Left hindlimb (tissue), 1 donor: ENCODE measurements at places on chromosomes 7 and 10.

DNA sequence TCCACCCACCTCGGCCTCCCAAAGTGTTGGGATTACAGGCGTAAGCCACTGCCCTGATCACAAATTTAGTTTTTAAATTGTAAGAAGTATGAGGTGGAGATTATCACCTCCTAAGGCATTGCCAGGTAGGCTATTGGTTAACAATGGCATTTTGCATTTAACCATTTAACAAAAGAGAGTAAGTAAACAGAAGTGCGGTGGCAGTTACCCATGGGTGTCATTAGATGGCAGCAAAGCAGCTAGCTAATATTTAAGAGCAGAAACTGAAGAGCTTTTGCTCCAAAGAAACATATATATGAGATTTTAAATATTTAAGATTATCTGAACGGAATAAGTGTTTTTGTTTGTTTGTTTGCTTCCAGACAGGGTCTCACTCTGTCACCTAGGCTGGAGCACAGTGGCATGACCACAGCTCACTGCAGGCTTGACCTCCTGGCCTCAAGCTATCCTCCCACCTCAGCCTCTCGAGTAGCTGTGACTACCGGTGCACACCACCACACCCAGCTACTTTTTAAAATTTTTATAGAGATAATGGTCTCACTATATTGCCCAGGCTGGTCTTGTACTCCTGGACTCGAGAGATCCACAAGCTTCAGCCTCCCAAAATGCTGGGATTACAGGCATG, 325.5 kb upstream of the C7orf33 start:
- DNase-seq: no peak

GRCh38 chr10:71389768-71390460, 6.8 kb upstream of the CDH23 start:
- no peak for DNase-seq

GRCh38 chr10:114879541-114880158, 58.1 kb downstream of the FHIP2A start:
- DNase-seq: peak; percentile 36

DNA sequence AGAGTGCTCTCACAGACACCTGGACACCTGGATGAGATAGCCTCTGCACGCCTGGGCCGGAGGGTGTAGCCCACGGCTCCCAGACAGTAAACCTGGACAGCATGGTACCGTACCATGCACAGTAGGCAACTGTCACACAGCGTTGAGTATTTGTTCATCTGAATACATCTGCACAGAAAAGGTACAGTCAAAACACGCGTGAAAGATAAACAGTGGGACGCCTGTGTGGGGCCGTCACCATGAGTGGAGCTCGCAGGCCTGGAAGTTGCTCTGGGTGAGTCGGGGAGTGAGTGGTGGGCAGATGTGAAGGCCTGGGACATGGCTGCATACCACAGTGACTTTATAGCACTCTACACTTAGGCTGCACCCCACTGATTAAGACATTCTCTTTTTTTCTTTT, 280.0 kb upstream of the SHH start:
- no peak for DNase-seq

- DNase-seq: no peak
Measured at GRCh38 chr10:6128591-6129251, 39.9 kb downstream of the RBM17 start.

DNA sequence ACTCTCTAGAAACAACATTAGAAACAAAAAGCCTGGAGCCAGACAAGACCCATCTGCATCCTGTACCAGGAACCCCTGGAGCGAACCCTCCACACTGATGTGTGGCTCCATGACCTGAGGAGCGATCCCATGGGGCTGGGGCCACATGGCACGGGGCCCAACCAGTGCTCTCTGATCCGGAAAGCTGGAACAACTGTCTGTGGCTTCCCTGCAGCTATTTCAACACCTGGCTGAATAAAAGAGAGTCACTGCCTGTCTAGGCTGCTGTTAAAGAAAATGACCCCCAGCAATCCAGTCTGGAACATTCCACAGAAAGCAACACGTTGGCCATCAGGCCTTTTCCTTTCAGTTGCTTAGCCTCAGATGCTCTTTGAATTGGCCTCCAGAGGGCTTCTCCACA, 20.9 kb downstream of the UROS start:
- no peak for DNase-seq

DNA sequence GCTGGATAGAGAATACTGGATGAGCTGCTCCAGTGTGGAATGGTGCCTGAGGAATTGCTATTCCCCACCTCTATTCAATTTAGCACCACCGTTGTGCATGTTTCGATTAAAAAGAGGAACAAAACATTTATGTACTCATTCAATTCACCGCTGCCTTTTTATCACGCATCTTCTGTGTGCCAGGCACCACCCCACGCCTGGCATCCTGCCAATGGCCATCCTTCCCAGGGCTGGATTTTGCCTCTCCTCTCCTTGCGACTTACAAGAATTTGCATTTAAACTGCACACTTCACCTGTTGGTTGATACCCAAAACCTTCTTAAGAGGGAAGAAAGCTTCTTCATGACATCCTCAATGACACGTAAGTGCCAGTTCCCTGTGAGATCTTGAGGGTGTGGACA, 110.2 kb upstream of the DPP6 start:
- no peak for DNase-seq

GRCh38 chr10:103072891-103073290, 120.2 kb downstream of the NT5C2 start:
- no peak for DNase-seq

GRCh38 chr7:5636914-5637313, 144.5 kb downstream of the RNF216 start:
- DNase-seq: peak; percentile 78

- no peak for DNase-seq
Measured at GRCh38 chr7:47663851-47664250, 81.9 kb upstream of the TNS3 start.
